ENCODE measurements at places on chromosomes 12 and 14.
A peak's percentile ranks its signal among the peaks of the same experiment; 100 is the strongest.

- no peak for DNase-seq
Observed at GRCh38 chr14:31913370-31913769, 163.7 kb upstream of the ARHGAP5 start.

GRCh38 chr12:40314927-40315326 lies 90.1 kb downstream of the LRRK2 start:
- no peak for DNase-seq

DNA sequence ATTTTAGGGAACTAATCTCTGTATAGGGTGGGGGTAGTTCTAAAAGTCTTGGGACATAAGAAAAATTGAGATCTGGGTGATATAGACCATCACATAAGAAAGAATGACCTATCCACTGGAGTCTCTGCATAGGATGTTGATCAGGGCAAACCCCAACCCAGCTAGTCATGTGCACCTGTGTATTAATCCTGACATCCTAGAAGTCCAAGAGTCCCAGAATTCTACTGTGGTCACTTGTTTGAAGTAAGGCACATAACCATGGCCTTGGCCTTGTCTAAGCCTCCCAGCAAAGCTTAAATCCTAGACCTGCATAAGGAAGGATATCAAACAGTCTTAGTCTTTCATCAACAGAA lies 334.1 kb upstream of the DCN start:
- DNase-seq, result no peak

GRCh38 chr14:99524804-99525698 lies 43.8 kb downstream of the CCNK start:
- no peak for DNase-seq

DNA sequence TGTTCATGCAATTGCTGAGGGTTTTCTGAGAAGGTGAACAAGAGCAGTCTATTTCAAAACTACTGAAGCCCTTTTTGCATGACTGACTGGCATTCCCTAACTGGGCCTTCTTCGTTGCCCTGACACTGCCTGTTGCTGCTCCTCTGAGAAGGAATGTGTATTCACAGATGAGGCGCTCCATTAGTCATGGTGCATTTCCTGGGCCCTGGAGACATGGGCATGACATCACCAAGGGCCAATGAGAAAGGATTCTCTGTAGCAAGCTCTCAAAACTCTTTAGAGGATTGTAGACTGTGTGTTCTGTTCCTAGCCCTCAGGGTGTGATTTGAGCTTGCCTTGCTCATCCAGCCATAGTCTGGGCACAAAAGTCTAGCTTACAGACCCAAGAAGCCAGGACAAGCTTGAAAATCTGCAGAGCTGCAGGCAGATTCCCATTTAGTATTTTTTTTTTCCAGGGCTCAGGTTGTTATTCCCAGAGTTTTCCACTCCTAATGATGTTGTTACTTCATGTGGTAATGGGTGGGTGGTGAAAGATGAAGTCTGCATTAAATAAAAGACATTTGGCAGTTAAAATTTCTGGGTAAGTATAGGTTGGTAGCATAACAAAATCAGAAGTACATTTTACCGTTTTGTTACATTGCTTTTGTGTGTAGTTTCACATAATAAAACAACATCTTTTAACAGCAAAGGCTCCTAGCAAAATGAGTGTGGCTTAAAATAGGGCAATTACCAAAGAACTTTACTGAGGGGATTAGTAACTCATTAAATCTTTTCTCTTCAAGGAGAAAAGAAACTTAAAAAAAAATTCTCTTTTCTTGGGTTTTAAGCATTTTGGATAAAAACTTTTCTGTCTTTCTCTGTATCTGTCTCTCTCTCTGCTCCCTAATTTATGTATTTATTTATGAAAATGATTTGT lies 318.4 kb downstream of the RAD51B start:
- peak; percentile 9 for DNase-seq

- DNase-seq, result no peak
Observed at GRCh38 chr12:77813558-77813957, 17.1 kb upstream of the NAV3 start.

GRCh38 chr12:116002890-116003536 lies 274.5 kb downstream of the MED13L start:
- DNase-seq, result no peak

DNA sequence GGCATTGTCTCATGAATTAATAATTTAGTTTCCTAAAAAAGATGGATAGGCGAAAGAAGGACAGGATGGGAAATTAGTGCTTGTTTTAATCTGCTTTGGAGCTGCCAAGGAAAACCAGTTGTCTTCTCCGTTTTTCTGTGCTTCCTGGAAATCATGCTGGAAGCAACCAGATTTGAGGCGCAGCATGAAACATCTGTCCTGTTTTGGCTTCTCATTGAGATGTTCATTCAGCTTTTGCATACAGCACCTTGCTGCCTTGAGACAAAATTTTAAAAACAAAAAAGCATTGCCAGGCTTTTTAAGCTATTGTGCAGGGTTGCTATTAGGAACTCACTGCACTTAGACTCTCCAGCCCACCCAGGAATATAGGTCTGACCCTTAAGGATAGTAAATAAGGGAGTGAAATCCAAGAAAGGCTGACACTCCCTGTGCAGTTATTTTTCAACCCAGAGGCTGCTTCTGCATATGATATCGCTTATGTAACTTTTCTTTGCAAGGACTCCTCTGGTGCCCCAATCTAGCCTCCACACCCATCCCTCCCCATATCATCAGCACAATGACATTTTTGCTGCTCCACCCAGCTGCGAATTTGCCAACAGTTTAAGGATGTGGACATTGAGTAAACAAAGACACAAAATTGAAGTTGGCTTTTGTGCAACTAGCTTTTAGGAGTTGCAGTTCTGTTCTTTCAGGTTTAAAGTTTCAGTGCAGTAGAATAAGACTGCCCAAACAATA lies 46.9 kb upstream of the MDM1 start:
- no peak for DNase-seq

DNA sequence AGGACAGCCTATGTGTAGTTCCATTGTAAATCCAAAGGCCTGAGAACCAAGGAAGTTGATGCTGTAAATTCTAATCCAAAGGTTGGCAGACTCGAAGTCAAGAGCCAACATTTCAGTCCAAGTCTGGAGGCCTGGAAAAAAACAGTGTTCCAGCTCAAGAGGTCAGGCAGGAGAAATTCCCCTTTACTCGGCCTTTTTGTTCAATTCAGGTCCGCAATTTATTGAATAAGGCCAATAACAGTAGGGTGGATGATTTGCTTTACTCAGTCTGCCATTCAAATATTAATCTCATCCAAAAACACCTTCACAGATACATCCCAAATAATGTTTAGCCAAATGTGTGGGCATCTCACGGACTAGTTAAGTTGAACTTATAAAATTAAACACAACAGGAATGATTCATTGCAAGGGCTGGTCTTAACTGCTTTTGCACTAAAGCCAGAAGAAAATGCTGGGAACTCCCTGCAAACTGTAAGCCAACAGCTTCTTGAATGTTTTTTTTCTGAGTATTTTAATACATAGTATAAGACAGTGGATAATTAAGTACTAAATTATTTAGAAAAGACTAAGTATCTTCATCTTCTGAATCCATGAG lies 197.4 kb upstream of the GARIN6 start:
- no peak for DNase-seq

DNA sequence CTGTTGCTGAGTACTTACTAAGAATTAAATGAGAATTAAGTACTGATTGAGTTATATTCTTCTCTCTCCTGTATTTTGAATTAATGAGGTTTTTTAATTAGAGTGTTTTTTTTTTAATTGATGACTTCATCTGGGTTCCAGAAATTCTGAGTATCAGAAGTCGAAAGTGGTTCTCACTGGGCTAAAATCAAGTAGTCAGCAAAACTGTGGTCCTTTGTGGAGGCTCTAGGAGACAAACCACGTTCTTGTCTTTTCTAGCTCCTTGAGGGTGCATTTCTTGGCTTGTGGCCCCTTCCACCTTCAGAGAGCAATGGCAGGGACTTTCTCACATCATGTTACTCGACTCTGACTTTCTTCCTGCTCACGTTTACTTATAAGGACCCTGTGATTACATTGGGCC lies 8.1 kb upstream of the DYRK4 start:
- DNase-seq, result no peak

DNA sequence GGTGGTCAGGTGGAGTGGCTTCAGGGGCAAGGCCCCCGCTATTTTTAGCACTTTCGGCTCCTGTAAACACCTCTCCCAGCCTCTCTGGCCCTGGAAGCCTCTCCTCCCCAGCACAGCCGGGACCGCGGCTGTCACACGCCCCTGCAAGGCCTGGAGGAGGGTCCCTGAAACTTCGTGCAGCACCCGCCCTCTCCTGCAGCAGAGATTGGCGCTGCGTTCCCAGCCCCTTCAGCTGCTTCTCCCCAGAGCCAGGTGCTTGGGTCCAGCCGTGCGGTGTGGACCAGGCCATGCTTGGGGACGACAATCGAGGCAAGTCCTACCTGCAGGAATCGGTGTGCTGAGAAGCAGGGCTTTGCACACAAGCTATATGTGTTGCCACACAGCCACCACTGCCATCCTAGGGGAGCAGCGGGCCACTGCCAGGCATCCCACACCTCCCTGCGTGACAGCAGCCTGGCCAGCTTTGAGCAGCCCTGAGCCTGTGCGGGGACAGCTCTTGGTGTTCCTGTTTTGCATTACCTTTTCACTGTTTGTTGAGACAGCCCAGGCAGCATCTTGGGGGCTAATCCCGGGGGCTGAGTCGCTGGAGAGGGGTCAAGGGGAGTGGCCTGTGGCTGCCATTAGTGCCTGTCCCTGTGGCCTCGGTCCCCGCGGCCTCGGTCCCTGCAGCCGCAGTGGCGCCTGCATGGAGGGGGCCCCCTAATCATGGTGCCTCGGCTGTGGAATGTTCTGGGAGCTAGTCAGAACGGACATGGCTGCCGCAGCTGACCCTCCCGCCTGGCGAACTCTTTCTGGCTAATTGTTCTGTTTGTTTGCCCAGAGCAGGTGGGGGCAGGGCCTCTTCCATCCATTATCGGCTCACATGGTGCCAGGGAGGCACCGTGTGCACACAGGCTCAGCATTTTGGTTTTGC lies 27.6 kb upstream of the TRAF3 start:
- DNase-seq, result no peak

- DNase-seq, result no peak
Observed at GRCh38 chr12:126193190-126193589, 1128.0 kb downstream of the AACS start.

- DNase-seq, result no peak
Observed at GRCh38 chr12:68416826-68417225, 84.7 kb upstream of the MDM1 start.

- no peak for DNase-seq
Observed at GRCh38 chr14:69093631-69094421, 59.1 kb downstream of the DCAF5 start.

DNA sequence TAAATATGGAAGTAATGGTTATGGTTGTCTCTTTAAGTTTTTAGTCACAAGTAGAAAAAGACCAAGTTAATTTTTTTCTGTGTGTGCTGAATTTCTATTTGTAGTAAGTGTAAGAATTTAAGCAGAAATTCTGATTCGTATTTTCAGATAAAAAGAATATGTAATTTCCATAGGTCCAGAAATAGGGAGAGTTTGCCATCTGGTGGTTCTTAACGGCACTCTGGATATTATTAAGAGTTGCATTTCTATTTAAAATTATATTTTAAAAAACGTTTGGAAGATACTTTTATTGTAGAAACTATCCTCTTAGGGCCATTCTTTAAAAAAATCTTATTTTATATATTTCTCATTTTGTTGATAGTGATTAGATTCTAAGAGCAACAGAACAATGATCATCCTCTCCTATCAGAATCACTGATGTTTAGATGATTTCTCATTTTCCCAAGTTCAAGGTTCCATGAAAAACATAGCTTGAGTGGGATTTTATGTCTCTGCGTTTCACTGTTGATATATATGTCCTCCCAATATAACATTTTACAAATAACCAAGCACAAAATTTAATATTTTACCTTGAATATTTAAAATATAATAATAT lies 88.3 kb downstream of the LRRK2 start:
- DNase-seq, result no peak

GRCh38 chr12:41619705-41620104 lies 431.6 kb downstream of the PDZRN4 start:
- DNase-seq, result no peak

DNA sequence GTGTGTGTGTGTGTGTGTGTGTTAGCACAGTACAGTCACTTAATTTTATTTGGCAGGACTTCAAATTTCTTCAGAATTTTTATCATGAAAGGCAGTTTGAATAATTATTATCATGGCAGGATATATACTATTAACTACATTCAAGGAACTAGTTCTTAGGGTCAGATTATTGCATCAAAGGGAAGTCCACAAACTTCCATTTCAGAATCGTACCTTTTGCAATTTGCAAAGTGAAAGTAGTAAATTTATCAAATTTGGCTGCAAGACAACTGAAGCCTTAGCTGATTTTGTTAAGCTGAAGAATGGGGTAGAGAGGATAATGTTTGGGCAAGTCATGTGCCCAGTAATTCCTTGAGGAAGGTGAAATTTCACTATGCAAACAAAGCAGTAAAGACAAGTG lies 68.2 kb downstream of the PLEKHG7 start:
- DNase-seq, result no peak

- no peak for DNase-seq
Observed at GRCh38 chr14:44453433-44454171, 53.5 kb downstream of the FSCB start.

DNA sequence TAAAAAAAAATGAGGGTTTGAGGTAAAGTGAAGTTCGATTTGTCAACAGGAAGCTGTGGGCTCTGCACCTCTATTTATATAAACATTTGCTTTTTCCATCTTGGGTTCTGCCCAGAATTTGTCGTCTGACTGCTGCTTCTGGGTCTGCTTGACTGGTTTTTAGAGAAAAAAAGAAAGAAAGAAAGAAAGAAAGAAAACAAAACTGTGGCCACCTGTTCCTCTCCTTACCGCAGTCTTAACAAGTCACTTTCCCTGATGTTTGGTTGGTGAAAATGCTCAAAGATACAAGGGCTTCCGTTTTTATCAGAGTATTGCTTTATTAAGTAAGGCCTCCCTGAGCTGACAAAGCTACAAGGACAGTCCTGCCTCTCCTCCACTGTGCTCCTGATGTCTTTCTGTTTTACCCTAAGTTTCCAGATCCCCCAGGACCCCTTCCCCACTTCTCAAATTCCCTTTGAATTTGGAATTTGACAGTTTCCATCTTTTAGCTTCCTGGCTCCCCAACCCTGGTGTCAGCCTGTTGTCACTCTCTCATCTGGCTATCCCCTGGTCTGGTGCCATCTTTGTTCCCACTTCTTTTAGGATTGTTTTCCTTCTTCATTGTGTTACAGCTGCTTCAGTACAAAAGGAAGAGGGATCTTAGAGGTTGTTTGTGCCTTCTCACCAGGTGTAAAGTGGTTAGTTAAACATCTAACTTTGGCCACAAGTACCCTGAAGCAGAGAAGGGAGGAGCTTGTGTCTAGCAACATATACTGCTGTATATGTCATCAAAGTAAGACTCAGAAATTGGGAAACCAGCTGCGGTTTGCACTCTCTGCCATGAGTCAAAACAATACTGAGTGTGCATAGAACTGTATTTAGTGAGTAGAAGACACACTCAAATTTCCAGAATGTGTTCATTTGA lies 18.0 kb downstream of the MFAP5 start:
- peak; percentile 52 for DNase-seq

All from activated CD4-positive, alpha-beta T cell treated with anti-CD3 and anti-CD28 coated beads, Interleukin-2, amount 50 U/mL, for 48 hours (primary cell).